BJ (cell line): ENCODE measurements at places on chromosomes 5 and 9.

GRCh38 chr5:146001544-146002190, 65.3 kb downstream of the SH3RF2 start:
- no peak for DNase-seq

DNA sequence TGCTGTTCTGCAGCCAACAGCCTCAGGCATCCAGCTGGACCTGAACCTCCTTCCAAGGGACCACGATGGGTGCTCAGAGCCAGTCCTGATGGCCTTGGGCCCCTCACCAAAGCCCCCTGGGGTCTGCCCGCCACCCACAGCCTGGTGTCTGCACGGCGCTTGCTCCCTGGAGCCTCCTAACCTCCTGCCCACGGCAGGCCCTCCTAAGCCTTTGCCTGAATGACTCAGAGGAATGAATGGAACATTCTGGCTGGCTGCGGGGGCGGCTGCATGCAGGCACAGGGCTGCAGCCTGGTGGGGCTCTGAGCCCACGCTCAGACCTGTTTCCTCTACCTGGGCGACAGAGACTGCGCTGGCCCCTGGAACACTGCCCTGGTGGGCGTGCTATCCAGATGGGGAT, 6.9 kb downstream of the SOHLH1 start:
- no peak for DNase-seq

- no peak for DNase-seq
These were observed 138.3 kb upstream of the SMIM23 start for GRCh38 chr5:171647043-171647903.

DNA sequence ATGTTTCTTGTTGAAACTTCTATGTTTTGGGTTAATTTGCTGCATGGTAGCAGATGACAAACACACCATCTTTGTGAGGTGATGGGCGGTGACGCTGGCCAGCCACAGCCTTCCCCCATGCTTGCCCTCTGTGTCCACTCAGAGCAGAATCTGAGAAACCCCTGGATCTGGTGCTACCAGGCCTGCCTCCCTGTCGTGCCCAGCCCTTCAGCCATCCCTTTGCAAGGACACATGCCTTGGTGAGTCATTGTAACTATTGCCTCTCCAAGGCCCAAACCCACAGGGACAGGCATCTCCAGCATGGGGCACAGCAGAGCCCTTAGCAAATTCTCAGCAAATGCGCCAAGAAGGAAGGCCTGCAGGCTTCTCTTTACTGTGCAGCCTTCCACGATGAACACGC, 48.1 kb upstream of the FCN1 start:
- DNase-seq = no peak

DNA sequence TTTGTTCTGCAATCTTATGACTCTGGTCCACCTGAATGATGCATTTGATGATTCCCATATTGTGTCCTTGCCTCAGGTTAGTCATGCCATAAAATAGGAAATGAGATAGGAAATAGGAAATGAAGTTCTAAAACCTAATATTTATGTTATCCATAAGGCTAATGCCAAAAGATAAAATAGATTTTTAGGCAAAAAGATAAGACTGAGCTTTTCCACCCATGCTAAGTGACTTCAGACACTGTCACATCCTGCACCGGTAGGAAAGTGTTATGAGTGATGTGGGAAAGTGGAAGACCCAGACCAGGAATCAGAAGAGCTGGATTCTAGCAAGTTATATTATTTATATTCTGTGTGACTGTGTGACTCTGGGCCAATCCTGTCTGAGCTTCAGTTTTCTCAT, 600.8 kb upstream of the DMAC1 start:
- DNase-seq = no peak

- no peak for DNase-seq
These were observed 341.9 kb downstream of the DIRAS2 start for GRCh38 chr9:90300611-90301276.

DNA sequence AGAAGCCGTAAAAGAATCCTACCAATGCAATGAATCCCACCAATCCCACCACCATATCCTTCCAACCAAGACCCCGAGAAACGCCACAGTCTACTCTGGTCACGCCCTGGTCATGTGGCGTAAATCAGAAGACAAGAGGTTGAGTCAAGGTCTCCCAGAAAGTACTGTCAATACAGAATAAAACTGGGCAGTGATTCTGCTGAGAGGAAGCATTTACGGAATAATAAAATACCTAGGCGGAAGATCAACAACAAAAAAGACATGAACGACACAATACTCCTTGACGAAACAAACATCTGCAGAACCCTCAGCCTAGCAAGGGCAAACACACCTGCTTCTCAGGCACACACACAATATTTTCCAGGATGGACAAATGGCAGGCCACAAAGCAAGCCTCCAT, 62.8 kb downstream of the GOLM1 start:
- DNase-seq = no peak

- no peak for DNase-seq
These were observed 93.1 kb upstream of the WWC1 start for GRCh38 chr5:168198359-168198758.

GRCh38 chr5:135394095-135394494, 4.9 kb downstream of the MACROH2A1 start:
- DNase-seq = no peak
